ENCODE measurements at places on chromosomes 3 and 15.

DNA sequence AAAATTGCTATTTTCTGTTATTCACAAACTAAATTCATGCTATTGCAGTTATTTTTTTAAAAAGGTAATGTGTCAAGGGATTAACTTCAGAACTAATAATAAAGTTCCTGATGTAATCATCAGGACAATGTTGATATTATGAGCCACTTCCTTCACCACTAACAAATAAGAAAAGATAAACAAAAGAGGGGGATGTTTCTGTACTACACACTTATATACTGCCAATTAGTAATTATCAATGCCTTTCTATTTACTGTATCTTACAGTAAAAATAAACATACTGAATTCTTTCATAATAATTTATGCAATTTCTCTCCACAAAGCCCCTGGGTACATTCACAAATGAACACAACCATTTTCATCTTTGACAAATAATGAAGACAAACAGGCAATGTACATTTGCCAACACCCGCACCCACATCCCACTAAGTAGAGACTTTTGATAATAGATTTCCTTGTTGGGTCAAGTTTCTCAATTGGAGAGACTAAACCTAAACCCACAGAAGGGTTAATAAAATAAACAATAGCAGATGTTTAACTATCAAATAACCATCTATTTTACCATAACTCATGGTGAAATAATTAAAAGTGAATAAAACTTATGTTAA lies 3.7 kb downstream of the CBLB start:
- DNase-seq = no peak

DNA sequence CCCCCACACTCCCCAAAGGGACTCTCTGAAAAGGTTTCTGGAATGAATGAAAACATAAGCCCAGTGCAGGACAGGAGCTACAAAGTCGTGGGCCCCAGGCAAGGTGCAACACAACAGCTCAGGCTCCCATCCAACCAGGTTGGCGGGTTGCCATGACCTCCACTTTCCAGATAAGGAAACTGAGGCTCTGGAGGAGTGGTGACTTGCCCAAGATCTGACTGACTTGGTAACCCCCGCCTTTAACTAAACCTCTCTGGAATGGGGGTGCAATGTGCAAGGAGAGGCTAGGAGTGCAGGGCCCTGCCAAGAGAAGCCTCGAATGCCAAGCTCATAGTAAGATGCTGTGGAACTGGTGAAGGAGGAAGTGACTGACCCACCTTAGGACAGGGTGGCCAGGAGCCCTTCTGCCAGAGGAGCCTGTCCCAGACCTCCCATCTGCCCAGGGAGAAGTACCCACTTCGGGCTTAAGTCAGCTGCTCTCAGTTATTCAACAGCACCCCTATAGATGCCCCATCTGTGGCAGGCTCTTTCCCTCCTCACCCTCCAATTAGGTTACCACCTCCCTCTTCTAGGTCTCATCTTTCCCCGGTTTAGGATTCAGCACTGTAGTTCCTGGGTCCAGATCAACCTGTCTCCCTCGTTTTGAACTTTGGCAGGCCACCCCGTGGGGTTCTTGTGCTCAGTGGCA lies 553 bp upstream of the TNNC1 start:
- no peak for DNase-seq

- DNase-seq = no peak
These were observed 13.5 kb downstream of the PAK2 start for GRCh38 chr3:196753201-196753600.

- no peak for DNase-seq
These were observed 742 bp upstream of the SEMA7A start for GRCh38 chr15:74434263-74435136.

DNA sequence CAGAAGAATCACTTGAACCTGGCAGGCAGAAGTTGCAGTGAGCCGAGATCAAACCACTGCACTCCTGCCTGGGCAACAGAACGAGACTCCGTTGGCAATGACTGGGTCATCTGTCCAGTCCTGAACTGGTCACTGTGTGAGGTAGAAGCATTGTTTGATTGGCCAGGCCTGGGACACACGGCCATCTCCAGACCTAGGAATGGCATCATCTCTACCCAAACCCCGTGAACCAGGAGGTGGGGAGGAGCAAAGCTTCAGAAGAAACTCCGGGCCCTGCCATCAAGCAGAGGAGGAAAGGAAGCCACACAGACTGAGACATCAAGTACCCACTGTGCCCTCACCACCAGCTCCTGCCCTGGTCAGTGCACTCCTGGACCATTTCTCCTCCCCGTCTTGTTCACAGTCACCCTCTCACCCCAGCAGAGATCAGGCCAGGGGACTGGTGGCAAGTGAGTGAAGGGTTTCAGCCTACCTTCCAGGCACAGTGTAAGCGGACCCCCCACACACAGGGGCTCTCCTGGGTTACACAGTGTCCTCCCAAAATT lies 31.6 kb downstream of the GOLGA6L2 start:
- DNase-seq = no peak

DNA sequence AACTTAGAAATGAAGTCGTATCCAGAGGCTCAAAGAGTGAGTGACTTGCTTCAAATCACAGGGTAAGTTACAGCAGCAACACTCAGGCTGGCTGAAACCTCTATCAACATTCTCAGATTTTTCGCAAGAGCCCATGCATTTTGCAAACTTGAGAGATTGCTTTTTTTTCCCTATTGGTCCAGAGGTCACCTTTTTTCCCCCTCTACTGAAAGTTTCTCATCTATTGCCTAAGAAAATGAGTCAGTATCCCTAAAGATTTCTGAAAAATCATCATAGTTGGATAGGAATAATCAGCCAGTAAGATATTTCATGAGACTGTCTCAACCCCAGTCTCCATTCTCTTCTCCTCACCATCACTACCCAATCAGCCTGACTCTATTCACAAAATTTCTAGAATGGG lies 410.6 kb downstream of the FOXP1 start:
- no peak for DNase-seq

DNA sequence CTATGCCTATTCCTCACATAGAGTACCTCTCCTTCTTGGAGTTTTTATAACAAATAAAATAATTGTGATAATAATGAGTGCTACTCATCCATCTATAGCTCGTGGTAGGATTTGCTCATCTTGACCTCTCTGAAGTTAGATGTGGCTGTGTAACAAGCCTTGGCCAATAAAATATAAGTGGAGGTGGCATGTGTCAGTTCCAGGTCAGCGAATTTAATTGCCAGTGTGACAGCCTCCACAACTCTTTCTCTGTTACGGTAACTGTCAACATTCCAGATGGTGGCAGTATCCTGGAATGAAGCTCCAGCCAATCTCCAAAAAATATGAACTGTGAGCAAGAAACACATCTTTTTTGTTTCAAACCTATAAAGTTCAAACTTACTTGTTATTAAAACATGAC lies 13.8 kb downstream of the CLRN1 start:
- no peak for DNase-seq

DNA sequence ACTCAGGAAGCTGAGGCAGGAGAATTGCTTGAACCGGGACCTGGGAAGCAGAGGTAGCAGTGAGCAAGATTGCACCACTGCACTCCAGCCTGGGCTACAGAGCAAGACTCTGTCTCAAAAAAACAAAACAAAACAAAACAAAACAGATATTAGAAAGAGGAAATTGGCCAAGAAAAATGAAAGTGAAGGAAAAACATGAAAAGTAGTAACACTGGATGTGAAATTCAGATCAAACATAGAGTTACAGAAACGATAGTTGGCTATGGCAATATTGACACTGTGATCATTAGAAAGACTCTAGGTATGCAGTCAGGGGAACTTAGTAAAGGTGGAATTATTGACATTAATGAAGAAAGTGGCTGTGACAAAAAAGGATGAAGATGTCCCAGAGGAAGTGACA lies 13.2 kb upstream of the TIPARP start:
- no peak for DNase-seq

DNA sequence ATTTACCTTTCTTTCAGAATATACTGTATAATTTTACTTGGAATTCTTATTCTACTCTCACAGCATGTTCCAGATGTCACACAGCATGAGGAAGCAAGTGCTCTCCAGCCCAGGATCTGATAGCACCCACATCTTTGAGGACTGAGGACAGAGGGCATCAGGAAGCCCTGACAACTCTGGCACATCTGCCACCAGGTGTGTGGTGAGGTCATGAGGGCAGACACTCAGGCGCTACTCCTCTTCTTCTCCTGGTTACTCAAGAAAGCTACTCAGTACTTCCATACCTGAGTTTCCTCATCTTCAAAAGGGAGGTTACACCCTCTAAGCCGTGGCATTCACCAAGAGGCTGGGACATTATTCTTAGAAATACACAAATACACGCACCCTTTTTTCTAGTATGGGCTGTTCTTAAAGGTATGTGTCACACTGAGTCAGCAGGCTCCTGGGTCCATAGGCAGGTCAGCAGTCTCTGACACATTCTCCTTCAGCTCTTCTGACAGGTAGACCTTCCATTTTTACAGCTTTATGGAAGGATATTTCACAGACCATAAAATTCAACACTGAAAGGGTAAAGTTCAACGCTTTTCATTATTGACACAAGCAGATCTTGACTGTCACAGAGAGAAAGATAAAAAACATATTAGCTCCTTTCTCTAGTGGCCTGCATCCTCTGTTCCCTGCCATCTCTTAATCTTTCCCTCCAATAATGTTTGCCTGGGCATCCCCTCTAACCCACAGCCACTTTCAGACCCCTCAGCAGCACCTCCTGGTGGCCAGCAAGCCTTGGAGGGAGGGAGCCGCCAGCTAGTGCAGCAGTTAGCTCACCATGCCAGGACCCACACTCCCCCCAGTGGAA lies 103.2 kb upstream of the TJP1 start:
- DNase-seq = no peak

GRCh38 chr3:78642226-78643035 lies 1125.4 kb downstream of the ROBO1 start:
- DNase-seq = no peak

DNA sequence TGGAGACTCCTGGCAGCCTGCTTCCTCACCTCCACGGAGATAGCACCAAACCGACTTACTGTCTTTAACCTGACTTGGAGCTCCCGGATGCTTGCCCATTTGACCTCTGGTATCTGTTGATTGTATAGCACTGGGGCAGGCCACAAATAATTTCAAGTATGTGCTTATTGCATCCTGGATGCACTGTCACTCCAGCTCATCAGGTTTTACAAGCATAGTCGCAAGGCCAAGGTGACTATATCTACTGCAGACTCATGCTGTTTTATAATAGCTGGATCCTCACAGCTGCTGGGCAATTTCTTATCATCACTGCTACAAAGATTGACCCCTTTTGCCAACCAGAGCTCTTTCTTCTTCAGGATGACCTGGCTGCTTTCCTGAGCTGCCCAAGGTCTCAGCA lies 45.6 kb downstream of the PEX5L start:
- DNase-seq = no peak

DNA sequence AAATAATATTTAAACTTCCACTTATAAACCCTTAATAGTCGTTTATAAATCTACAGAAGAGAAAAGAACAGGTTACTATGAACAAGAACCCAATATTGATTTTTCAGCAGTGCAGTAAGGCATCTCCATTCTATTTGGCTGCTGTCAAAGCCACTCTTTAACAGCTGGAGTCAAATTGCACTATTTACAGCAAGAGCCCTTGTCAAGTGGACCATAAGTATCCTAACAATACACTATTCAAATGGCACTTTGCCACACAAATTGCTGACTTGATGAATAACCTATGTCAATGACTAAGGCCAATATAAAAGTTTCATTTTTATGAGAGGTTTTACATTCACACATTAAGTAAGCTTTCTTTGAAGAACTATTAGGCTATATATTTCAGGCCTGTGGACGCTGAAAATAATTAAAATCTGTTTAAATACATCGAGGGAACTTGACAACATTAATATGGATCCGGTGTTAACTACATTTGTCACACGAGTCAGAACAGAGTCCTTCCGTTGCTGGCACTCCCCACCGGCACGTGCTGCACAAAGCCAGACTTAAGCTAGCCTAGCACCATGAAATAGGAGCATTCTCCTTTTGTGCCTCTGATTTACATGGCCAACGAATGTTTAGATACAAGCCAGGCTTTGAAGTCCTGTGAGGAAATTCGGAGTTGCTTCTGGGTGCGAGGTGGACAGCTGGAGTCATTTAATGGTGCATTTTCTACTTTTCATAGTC lies 100.5 kb downstream of the WDR72 start:
- no peak for DNase-seq

- no peak for DNase-seq
These were observed 12.0 kb downstream of the PIERCE2 start for GRCh38 chr15:55420171-55420866.

DNA sequence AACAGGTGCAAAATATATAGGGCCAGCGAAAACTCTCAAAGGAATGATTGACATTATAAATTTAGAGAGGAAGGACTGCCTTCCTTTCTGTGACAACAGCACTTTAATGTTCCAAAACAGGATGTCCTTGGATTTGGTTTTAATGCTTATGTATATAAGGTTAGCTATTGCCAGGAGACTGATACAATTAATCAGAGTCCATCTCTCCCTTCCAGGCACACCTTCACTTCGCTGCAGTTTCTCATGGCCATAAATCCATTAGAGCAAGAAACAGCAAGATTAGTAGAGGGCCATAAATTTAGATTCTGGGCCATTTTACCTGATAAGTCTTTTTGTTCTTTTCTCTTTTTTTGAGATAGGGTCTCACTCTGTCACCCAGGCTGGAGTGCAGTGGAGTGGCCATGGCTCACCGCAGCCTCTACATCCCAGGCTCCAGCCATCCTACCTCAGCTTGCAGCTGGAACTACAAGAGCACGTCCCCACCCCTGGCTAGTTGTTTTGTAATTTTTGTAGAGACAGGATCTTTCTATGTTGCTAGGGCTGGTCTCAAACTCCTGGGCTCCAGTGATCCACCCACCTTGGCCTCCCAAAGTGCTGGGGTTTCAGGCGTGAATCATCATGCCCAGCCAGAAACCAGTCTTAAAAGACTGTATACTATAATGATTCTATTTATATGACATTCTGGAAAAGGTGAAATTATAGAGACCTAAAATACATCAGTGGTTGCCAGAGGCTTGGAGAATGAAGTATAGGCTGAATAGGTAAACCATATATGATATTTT lies 15.7 kb upstream of the TFRC start:
- no peak for DNase-seq

DNA sequence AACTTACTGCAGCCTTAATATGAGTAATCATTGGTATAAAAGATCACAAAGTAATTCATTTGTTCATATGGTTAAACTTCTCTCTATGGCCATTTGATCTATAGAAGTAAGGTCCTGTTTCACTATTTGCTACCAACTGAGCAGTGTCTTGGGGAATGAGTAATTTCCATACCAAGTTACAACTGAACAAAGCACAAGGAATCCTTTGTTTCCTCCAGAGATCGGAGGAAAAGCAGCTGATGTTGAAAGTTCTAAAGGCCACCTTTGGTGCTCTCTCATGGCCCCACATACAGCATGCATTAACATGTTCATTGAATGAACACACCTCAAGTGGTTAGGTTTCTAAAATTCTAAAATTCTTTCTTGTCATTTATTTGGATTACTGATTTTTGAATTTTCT lies 7.1 kb upstream of the CNTN3 start:
- no peak for DNase-seq

GRCh38 chr15:22240986-22241385 lies 160.7 kb downstream of the OR4M2 start:
- no peak for DNase-seq

- DNase-seq = no peak
These were observed 67.4 kb downstream of the ATP10A start for GRCh38 chr15:25795712-25796111.

GRCh38 chr15:87713475-87713879 lies 543.1 kb downstream of the NTRK3 start:
- DNase-seq = no peak

Data from stimulated activated CD4-positive, alpha-beta T cell treated with anti-CD3 and anti-CD28 coated beads, Interleukin-1b, Interleukin-23, amount 100 ng/mL, for 1 hour (primary cell).